Chondrocyte (in vitro differentiated cells): ENCODE measurements at places on chromosomes 2 and 18. TPM values are rescaled to one million over a fixed set of nuclear protein-coding genes. Genes with fewer than 3 reads are reported as not detected.

DNA sequence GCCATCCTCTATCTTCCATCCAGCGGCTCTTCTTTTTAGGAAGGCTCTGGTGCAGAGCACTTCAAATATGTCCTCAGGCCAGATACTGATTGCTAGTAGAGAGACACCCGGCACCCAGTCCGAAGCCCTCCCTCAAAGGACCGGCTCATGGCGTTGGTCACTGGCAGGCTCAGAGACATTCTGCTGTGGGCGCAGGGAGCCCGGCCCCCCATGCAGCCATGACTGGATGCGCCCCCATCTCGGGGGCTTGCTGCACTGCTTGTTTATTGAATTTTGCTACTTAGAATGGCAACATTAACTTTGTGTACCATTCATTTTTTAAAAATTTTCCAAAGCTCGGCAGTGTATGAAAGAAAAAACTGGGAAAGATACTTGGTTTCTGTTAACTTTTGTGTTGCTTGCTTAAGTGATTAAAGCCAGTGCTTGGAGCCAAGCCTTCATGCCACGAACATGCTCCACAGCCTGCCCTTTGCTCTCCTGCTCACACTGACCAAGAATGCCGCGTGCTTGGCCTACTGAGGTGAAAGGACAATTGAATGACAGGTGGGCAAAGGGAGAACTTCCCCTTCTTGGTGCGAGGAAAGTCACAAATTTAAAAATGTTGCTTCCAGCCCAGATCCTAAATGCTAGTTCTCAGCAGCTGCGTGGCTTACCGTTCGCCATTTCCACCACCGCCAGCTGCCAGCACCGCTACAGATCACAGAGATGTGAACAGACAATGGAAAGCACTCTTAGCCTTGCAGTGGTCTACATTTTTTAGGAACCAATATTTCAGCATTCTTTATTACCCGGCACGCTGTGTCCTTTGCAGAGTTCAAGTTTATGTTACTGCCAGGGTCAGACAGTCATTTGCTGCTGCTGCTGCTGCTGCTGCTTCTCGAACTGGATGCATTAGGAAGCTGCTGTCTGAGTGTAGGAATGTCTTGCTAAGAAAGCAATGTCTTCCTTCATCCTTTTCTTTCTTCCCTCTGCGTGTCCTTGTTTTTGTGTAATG lies 76.7 kb downstream of the FAM210A start:
- peaks cover 12% of the 10 kb centered on the region for H3K36me3 ChIP-seq
- no peak overlapping the region for H3K27ac ChIP-seq
- no peak overlapping the region for H3K4me3 ChIP-seq
- H3K4me1 ChIP-seq: peaks cover 21% of the 10 kb centered on the region

DNA sequence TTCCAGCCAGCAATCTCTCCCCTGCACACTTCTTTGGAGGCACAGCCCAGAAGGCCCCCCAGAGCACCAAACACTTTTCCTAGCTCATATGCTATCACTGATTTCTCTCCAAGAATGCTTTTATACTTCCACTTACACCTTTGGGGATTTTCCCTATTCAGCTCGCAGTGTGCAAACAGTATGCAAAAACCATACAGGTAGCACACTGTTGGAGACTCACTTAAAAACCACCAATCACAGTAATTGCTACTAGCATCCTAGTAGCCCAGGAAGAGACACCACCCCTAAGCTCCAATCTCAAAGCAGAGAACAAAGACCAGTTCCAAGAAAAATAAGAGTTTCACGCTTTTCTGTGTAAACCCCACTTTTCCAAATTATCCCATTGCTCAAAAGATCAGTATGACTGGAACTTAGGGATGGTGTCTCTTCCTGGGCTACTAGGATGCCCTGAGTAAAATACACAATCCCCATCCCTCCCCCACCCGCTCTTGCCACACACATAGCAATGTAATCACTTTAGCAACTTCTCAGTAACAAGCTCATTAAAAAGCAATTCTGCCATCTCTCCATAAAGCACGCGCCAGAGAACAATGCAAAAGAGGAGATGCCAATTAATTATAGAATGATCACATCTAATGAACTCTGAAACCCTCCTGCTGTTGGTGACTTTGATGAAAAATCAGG lies 43.0 kb downstream of the KLF7 start:
- peak overlapping the region; percentile 68 for H3K27ac ChIP-seq
- no peak overlapping the region for H3K4me3 ChIP-seq
- DNase-seq: no peak

DNA sequence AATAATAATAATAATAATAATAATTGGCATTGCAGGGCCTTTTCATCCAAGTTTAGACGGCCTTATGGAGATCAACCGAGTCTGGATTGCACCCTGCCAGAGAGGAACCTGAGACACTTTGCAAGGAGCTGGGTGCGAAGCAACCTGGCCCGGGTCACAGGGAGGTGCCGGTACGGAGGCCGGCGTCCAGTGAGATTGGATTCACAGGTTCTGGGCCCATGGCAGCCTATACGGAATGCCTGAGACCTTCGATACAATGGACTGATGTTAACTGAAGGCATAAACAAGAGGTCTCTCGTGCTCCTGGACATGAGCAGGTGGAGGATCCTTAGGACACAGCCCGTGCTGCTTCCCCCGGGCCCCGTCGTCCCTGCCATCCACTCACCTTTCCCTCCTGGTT lies 416.5 kb upstream of the SALL3 start:
- DNase-seq: no peak
- H3K4me1 ChIP-seq: no peaks in the 10 kb centered on the region
- no peaks in the 10 kb centered on the region for H3K27me3 ChIP-seq
- H3K36me3 ChIP-seq: no peaks in the 10 kb centered on the region
- no peak overlapping the region for H3K27ac ChIP-seq

DNA sequence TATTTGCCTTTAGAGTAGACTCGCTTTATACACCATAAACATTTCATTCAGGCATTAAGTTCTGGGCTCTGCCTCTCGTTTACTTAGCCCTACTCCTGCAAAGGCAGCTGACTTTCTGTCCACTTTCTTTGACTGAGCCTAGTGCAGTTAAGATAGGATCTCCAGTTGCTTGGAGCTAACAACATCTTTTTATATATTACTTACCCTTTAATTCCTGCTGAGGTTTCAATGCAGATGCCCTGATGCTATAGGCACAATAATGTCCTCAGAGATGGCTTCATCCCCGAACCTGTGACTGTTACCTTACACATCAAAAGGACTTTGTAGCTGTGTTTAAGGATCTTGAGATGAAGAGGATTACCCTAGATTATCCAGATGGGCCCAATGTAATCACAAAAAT lies 505.8 kb upstream of the TNP1 start:
- H3K4me1 ChIP-seq: peaks cover 31% of the 10 kb centered on the region
- H3K27ac ChIP-seq: no peak overlapping the region
- DNase-seq: no peak
- H3K4me3 ChIP-seq: no peak overlapping the region
- no peaks in the 10 kb centered on the region for H3K27me3 ChIP-seq

DNA sequence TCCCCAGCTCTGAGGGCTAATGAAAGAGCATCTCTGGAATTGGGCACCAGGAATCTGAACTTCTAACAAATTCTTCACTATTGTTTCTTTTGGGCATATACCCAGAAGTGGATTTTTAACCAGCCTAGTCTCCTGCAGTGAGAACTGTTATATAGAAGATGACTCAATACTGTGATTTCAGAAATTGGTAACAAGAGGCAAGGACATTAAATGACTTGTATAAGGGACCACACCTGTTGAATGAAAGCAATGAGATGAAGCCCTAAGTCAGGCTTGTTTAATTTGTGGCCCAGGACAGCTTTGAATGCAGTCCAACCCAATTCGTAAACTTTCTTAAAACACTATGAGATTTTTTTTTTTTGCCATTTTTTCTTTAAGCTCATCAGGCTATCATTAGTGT lies 57.9 kb downstream of the EPC2 start:
- no peak for DNase-seq
- H3K4me3 ChIP-seq: no peak overlapping the region
- H3K4me1 ChIP-seq: peaks cover 10% of the 10 kb centered on the region
- no peak overlapping the region for H3K27ac ChIP-seq
- H3K27me3 ChIP-seq: no peaks in the 10 kb centered on the region

GRCh38 chr2:31230751-31231150 lies 3.2 kb upstream of the EHD3 start:
- peaks cover 39% of the 10 kb centered on the region for H3K27me3 ChIP-seq
- DNase-seq: no peak
- no peaks in the 10 kb centered on the region for H3K36me3 ChIP-seq
- no peak overlapping the region for H3K4me3 ChIP-seq

DNA sequence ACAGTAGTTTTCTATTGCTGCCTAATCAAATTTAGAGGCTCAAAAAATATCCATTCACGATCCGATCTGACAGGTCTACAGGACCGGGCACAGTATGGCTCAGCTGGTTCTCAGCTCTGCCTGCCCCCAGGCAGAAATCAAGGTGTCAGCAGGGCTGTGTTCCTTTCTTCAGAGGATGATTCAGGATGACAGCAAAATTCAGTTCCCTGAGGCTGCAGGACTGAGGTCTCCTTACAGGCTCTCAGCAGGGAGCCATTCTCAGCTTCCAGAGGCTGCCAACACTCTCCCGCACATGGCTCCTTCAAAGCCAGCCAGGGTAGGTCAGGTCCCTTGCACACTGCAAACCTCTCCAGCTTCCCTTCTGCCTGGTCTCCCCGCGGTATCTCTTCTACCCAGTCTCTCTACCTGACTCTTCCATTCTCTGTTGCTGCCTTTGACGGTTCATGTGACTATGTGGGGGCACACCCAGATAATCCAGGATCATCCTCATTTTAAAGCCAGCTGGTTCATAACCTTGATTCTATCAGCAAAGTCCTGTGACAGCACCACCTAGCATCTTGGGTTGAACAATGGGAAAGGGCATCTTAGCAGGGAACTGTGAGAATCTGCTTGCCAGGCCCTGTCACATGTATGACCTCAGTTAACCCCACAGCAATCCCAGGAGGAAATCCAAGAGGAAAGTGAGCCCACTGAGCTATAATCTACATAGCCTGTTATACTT lies 50.4 kb downstream of the UXS1 start:
- H3K27me3 ChIP-seq: no peaks in the 10 kb centered on the region
- no peak overlapping the region for H3K4me3 ChIP-seq
- no peak overlapping the region for H3K27ac ChIP-seq
- H3K4me1 ChIP-seq: peaks cover 58% of the 10 kb centered on the region
- peaks cover 8% of the 10 kb centered on the region for H3K36me3 ChIP-seq
- no peak for DNase-seq

FOXI3 gene
- total RNA-seq: not detected in 3 replicates

STAT1 gene
- 71.5 to 143 TPM (median 140 TPM) in 3 replicates for total RNA-seq

TLX2 gene
- 0.10 TPM in 1 of 3 replicates, not detected in the others for total RNA-seq

CKAP2L gene
- total RNA-seq: 3.4 to 6.1 TPM (median 5.1 TPM) in 3 replicates

BMP10 gene
- not detected in 3 replicates for total RNA-seq
